ENCODE measurements at places on chromosomes 4 and X.

DNA sequence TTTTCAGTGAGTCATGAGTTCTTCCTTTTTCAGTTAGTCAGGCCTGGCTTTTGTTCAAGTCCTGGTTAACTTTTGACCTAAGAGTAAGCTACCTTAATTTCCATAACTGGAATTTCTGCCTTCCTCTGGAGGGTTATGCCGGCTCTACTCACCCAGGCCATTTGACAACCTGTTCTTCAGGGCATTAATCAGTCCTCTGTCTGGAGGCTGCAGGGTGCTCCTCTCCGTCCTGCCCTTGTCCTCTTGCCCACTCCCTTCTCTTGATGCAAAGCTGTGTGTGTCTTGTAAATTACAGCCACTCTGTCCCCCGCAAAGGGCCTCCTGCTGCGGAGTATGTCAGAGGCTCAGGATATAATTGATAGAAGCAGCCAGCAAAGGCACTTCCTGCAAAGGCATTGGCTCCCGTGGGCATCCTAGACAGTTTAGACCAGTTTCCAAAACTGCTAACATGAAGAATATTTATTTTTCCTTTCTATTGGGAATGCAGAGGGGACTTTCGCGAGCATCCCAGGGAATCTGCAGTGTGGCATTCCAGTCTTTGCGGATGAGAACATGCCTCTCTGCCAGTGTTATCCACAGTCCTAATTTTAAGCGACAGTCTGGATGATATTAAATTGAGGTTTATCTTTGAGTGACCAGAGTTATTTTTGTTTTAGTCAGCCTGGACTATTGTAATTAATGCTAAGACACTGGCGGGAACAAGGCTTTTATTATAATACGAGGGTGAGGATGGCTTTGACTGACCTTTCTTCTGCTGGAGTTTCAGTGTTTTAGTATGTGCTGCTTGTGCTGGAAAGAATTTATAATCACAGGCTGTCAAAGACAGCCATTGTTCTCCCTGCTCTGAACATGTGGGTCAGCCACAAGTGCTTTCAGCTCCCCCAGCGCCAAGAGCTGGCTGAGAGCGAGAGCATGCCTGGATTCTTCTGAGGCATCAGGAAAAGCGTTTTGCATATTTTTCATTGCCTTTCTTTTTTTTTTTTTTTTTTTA, 74.2 kb downstream of the LIMCH1 start:
- peak; percentile 8 for DNase-seq

DNA sequence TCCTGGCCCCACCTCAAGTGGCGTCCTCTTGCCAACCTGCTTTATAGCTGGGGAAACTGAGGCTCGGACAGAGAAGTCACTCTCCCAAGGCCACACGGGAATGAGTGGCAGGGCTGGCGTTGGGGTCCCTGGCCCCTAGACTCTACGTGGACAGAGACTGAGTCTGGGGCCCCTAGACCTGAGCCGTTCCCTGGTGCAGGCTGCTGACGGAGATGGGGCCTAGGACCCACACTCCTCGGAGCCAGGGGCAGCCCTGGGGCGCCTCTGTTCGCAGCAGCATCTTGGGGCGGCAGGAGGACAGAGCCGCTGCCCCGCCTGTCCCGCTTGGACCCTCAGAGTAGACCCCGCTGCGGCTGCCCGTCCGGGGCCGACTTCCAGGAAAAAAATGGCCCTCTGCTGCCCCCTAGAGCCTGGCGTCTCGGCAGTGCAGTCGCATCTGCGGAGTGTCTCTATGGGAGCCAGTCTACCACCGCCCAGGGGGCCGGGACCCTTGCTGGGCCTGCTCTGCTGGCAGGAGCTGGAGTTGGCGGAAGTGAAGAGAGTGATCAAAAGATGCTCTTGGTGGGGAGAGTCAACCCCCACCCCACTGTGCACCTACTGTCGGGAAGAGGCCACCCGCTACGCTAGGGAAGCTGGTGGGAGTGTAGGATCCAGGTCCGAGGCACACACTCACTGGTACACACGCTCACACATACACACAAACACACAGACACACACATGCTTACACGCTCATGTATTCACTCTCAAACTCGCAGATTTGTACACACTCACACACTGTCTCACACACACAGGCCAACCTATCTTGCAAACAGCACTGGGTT, 220.1 kb downstream of the AFAP1 start:
- DNase-seq, result no peak

DNA sequence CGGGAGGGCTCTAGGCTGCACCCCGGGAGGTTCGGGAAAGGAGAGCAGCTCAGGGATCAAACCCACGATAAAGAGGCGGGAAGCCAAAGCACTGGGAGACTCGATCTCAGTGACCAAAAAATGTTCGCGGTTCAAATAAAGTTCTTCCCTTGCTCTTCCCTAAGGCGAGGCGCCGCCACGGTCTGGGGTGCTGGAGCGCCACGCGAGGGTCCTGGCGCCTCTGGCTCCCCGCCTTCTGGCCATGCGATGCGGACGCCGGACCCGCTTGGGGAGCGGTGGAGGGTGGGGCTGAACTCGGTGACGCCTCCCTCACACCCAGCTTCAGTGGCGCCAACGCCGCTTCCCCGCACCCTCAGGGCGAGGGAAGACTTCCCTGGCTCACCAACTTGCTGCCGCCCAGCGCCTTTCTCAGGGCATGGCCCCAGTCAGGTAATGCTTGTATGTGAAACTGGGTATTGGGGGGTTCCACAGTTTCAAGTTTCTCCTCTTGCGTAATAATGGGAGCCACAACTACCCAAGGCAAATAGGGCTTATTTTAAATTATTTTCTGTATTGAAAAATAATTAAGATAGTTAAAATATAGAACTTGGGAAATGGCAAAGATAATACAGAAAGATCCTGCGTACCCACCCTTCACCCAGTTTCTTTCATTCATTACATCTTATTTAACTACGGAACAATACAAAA, at the start of gene QRFPR:
Gene QRFPR, minus strand, starts transcription at position 243 of the 687 bp plus-strand sequence. CDS start 371 bp downstream, outside the sequence.
- no peak for DNase-seq

GRCh38 chr4:92714640-92715039, 410.9 kb downstream of the GRID2 start:
- DNase-seq, result no peak

GRCh38 chrX:13007519-13008188, 32.7 kb downstream of the TMSB4X start:
- peak; percentile 33 for DNase-seq

DNA sequence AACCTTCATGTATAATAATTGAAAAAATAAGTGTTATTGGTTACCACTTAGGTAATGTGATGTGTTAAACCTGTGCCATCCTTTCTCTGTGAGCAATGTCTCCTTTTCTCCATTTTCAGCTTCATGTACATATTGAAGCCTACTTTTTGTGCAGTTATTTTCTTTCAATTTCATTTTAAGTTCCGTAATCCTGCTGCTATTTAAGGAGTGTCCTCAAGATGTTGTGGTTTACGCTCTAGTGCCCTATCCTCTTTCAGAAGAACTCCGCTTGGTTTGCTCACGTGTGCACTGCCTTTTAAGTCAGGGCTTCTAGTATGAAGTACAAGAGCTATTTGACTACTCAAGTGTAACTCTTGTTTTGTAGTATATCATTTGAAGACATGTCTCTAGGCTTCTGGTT, 2253.2 kb upstream of the TENM3 start:
- DNase-seq, result no peak

GRCh38 chr4:141348125-141348524, 127.4 kb downstream of the ZNF330 start:
- DNase-seq, result peak; percentile 28

GRCh38 chrX:119516157-119516702, 48.0 kb downstream of the SLC25A5 start:
- DNase-seq, result peak; percentile 69

DNA sequence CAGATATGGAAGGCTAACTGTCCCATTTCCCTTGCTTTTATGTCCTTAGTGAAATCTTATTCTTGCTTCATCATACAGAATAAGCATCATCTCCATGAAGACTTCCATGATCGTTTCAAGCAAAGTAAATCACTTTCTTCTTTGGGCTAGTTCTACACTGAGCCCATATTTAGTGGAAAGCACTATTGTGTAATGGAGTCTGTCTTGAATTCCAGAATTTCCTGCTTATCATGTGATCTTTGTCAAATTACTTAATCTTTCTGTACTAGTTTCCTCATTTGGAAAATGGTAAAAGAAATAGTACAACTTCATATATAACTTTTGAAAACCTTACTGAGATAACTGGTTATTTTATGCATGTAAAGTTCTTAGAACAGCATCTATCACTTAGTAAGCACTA, 7.6 kb downstream of the ANAPC10 start:
- DNase-seq, result no peak

DNA sequence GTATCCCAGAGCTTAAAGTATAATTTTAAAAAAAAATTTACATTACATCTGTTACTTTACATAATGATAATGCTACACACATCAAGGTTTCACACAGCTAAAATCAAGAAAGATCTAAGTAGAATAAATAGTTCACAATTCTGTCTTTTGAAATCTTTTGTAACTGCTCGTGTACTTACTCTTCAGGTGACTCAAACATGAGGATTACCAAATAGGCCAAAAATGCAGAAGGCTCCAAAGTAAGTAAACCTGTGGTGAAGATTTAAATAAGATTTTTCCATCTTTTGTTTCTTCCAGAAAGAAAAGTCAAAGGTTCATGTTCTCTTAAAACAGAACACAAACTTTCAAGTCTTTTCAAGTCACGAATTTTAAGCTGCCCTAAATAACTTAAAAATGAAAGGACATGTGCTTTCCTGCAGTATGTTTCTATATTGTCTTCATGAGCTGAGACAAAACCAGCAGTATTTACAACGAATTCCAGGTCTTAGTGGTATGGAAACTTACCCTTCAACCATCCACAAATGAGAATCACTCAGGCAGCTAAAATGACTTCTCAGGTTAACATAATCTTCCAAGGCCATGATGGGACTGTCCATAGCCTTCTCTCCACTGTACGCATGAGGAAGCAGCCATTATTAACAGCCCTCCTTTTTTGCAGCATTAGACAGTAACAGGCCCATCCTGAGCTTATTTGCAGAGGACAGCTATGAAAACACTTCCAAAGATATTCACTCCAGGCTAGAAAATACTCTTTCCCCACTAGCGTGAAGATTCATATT, 172.8 kb upstream of the EDNRA start:
- DNase-seq, result no peak

DNA sequence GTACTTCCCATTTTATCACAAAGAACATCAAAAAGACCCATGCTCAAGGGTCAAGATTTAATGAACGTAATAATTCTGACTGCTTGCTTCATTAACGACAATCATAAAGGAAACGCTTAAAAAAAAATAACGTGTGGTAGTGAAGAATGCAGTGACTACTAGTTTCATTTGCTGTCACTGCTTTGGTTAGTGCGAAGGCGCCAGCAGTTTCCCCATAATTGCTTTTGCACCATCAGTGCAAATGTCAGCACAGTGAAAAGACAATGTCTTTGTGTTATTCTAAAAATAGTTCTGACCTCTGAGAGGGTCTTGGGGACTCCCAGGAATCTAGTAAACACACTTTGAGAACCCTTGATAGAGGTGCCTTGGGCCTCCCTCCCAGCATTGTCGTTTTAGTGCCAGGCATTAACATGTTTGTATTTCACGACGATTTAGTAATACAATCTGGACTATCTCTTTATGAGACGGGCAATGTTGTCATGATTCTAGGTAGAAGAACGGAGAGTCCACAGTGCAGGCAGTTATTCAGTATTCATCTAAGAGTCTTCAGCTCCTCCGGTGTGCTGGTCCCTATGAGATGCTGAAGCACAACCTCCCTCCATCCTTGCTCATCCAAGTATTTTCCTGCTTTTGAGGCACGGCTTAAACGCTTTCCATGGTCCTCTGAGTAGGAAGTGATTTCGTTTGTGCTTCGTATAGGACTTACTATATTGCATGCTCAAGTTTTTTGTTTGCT, 71.0 kb downstream of the AFF1 start:
- no peak for DNase-seq

DNA sequence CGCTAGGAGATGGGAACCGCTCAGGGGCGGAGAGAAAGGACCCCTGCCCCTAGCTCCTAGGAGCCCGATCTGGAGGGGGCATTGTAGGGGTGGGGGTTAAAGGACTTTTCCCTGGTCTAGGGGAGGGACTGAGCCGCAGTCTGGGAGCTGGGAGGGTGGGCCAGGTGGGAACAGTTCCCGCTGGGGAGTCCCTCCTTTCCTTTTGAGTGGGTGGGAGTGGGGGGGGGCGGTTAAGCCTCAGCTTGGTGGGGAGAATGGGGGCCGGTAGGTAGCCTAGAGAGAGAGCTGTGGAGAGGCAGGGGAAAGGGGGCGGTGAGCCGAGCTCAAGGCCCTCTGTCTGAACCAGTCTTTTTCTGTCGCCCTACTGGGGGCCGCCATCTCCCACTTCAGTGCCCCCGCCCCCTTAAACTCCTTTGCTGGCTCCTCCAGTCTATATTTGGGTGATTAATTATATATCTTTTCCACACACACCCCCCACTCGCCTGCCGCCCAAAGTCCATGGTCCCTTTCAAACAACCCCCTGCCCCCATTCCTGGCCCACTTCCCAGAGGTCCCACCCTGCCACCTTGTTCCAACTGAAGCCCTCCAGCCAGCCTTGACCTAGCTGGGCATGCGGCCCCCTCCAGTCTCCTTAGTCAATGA, 822 bp downstream of the ZNF275 start:
- DNase-seq, result no peak

GRCh38 chr4:54058171-54058570, 6.2 kb downstream of the CHIC2 start:
- no peak for DNase-seq

DNA sequence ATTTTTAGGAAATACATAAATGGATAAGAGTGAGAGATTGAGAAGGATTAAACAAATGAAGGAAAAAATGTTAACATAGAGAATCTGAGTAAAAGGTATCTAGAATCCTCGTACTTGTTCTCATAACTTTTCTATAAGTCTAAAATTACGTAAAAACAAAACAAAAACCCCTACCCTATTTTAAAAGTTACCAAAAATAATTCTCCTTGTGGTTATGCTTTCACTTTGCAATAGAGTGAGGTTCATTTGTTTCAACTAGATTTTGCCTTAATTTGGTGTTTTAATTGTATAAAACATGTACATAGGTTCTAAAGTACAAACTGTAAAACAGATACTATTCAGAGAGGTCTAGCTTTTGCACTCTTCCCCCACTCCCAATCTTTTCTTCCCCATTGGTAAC, 3.8 kb upstream of the GPR34 start:
- DNase-seq, result no peak

GRCh38 chr4:26032630-26033317, 118.8 kb downstream of the SMIM20 start:
- peak; percentile 91 for DNase-seq

DNA sequence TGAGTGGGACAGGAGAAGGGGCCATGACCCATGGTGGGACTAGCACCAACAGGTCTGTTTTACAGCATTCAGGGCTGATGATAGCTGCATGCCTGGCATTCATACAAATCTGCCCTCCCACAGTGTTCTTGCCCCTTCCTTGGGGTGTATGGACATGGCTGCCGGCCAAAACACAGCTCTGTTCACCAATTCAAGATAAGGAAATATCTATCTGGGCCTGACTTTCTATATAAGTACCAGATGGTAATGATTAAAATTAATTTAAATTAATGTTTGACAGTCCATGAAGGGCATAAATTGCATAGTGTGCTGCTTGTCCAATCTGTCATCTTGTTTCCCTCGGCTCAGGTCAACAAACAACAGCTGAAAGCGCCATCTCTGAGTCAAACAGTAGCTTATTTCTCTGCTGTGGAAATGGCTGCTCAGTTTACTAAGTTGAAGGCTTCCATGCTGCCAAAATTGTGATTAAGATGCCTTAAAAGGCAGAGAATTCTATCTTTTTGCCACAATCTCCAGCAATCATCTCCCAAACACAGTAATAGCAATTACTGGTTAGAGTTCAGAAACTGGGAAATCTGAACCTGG, 67.0 kb upstream of the TSPAN7 start:
- no peak for DNase-seq

GRCh38 chr4:12041828-12042227, 613.1 kb upstream of the HS3ST1 start:
- no peak for DNase-seq

GRCh38 chr4:87213421-87214075, 6.9 kb downstream of the KLHL8 start:
- DNase-seq, result peak; percentile 49

GRCh38 chr4:87052615-87053014, 117.8 kb downstream of the AFF1 start:
- DNase-seq, result no peak

Data from IMR-90 (cell line).